Activated naive CD8-positive, alpha-beta T cell treated with anti-CD3 and anti-CD28 coated beads, Interleukin-2, amount 50 U/mL, for 16 hours (primary cell): ENCODE measurements at places on chromosomes 3 and 15.

GRCh38 chr15:59366333-59367021, 6.2 kb downstream of the MYO1E start:
- DNase-seq = no peak

GRCh38 chr15:101394654-101395053, 94.9 kb downstream of the PCSK6 start:
- DNase-seq = no peak

GRCh38 chr15:71219645-71220044, 104.4 kb downstream of the THSD4 start:
- no peak for DNase-seq

GRCh38 chr15:95086531-95087252, 855.3 kb downstream of the MCTP2 start:
- DNase-seq = no peak

DNA sequence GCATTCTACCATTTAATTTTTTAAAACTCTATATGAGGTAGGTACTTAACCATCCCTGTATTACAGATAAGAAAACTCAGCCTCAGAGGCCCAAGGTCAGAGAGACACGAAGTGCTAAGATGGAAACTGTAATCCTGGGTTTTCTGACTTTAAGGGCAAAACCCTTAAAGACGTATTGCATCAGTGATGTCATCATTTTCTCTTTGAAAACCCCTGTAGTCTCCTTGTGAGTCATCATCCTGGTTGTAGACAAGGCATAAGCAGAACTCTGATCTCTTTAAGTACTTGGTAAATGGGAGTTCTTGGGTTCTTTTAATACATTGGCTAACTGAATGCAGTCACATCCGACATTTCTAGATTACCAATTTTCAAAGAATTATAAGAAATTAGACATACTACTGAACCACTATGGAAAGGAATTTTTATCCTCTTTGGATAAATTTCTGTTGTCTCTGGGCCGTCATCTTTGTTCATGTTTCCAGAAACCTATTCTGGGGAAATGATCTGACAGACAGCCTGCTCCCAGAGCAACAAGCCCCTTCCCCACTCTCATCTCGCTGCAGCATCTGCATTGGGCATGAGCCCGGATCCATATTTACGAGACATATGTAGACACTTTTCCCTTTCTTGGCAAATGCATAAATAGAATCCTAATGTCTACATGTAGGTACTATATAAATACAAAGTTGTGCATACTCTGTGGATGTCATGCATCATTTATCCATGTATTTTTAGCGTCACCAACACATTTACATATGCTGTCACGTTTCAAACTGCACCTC, 48.7 kb upstream of the MDFIC2 start:
- DNase-seq = no peak

DNA sequence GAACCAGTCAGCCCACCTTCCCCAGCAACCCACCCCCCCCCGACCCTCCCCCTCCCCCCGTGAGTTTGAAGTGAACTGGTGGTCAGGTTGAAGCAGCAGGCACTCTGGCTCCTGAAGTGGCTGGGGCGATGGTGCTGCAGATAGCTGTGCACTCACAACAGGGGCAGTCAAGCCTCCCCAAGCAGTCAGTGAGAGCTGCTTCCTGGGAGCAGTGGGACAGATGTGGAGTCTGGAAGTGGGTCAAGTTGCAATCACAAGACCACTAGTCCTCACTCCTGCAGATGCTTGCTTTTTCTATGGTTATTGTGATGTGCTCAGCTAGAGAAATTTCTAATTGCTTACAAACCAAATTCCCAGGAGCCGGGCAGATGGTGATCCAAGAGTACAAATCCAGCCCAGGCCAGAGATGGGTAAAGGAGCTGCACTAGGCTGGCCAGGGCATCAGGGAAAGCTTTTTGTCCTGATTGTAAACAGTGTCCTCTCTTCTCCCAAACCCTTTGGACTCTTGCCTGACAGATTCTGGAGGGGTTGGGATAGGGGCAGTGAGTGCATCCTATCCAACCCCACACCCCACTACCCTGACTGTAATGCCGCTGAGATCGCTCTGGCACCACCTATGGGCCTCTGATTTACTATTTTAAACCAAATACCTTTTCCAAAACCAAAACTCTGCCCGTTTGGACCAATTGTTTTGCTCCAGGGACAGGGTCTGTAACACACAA, 9.8 kb upstream of the CLPX start:
- no peak for DNase-seq

GRCh38 chr15:29676961-29677402, 145.3 kb downstream of the TJP1 start:
- no peak for DNase-seq

- no peak for DNase-seq
Measured at GRCh38 chr3:172161959-172162358, 122.6 kb downstream of the FNDC3B start.

GRCh38 chr3:140247775-140248174, 312.8 kb downstream of the CLSTN2 start:
- no peak for DNase-seq

GRCh38 chr3:21169948-21170347, 581.1 kb downstream of the ZNF385D start:
- DNase-seq = no peak

GRCh38 chr3:110654843-110655502, 416.6 kb upstream of the NECTIN3 start:
- DNase-seq = no peak

DNA sequence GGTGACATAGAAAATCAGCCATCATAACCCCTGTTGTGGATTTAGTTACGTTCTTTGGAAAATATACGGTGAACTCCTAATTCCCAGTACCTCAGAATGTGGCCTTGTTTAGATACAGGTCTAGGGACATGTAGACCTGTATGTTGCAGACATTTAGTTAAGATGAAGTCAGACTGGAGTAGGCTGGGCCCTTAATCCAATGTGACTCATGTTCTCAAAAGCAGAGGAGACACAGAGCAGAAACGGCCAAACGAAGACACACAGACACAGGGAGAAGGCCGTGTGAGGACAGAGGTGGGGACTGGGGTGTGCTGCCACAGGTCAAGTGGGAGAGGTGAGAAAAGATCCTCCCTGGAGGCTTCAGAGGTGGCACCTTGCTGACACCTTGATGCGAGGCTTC, 119.0 kb upstream of the PROK2 start:
- DNase-seq = no peak

DNA sequence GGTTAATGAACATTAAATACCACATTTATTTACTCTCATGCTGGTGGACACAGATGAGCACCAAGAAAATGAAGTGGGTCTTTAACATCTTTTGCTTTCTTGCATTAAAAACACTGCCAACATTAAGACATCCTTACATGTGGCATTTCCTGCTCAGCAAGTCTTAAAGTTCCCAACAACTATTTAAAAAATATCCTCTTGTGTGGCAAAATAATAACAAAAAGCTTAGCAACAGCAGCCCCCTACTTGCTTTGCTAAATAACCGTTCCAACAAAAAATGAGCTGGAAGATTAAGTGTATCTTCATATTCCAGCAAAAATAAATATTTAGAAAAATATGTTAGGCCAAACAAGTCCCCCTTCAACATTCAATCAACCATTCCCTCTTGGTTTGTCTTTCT, 93.1 kb downstream of the SUCLG2 start:
- DNase-seq = no peak

GRCh38 chr3:15520185-15520584, 1.3 kb downstream of the COLQ start:
- no peak for DNase-seq

GRCh38 chr3:153163393-153163724, 1.3 kb downstream of the RAP2B start:
- no peak for DNase-seq

GRCh38 chr3:33132019-33132360, 18.2 kb downstream of the CRTAP start:
- DNase-seq = no peak

GRCh38 chr3:178060407-178060806, 475.8 kb upstream of the KCNMB2 start:
- no peak for DNase-seq

DNA sequence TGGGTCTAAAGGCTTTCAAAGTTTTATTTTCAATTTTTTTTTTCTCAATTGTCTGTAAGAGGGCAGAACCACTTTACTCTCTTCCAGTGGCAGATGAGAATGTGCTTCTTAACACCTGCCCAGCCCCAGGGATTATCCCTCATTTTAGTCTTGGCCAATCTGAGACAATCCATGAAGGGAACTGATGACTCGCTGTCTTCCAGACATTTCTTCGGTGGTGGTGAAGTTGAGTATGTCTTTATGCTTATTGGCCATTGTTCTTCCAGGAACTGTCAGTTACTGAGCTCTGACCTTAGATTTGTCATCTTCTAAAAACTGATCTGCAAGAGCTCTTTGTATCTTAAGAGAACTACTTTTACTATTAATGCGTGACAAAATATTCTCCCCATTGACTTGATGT, 139.5 kb downstream of the TJP1 start:
- no peak for DNase-seq

DNA sequence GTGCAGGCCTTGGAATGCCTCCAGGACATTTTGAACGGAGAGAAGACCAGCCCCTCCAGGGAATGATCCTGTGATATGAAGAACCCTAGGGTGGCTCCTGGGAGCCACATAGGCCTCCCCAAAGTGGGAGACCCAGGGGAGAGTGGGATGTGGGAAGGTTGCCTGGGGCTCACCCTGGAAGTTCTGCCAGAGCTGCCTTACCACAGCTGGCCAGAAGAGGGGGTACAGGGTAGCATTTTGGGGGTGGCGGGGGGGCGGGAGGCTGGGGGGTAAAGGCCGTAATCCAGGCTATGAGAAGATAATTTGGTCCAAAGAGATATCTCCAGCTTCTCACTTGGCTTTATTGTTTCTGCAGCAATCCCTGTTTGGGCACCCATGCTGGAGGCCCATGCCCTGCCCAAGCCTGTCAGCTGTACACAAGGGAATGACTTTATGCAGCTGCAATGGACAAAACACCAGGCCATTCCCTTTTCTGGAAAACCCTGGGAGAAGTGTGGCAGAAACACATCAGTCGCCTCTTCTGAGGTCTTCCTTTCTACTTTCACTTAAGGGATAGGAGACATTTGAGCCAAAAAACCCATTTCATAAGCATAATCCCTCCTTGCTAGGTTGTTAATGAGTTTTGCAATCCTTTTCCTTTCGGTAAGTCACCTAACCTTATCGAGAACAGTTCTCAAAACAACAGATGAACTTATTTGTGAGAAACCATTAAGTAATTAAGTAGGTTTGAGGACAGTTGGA, 11.0 kb upstream of the MUSTN1 start:
- no peak for DNase-seq

DNA sequence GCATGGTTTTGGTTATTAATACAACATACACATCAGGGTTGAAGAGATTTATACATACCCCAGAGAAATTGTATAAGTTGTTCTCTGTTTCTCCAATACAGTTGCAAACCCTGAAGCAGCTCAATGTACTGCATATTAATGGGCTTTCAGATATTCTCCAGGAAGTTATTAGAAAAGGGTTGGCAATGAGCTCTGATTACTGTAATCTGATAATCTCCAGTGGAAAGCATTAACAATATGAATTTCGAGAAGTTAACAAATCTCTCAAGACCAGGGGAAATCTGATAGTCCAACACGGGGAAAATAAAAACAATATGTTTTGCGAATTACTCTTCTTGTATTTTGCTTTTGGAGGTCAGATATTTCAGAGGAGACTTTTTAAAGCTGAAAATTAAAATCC, 950.1 kb downstream of the TBL1XR1 start:
- DNase-seq = no peak

GRCh38 chr15:33934921-33935320, 33.4 kb upstream of the CHRM5 start:
- no peak for DNase-seq

GRCh38 chr3:135393159-135393558, 572.4 kb upstream of the PPP2R3A start:
- no peak for DNase-seq
